Activated CD4-positive, alpha-beta T cell treated with anti-CD3 and anti-CD28 coated beads for 36 hours (primary cell): ENCODE measurements at places on chromosomes 3 and 15.
A peak's percentile ranks its signal among the peaks of the same experiment; 100 is the strongest.

DNA sequence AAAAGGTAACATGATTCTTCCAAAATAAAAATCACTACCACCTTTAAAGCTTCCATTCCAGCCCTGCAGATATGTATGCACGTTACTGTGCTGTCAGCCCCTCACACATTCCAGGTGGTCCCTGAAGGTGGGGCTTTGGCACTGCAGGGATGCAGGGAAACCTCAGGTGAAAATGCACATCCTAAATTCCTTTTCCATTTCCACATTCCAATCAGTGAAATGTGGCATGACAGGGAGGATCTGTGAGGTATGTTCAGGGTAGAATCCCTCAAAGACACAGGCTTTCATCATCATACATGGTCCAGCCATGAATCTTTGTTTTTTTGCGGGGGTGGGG, 45.3 kb downstream of the CCR4 start:
- DNase-seq: no peak

GRCh38 chr3:107846279-107846852, 244.5 kb downstream of the CD47 start:
- DNase-seq: peak; percentile 70

GRCh38 chr15:95656595-95656994, 673.9 kb upstream of the NR2F2 start:
- no peak for DNase-seq

GRCh38 chr3:65676580-65676979, 362.1 kb downstream of the MAGI1 start:
- DNase-seq: no peak

DNA sequence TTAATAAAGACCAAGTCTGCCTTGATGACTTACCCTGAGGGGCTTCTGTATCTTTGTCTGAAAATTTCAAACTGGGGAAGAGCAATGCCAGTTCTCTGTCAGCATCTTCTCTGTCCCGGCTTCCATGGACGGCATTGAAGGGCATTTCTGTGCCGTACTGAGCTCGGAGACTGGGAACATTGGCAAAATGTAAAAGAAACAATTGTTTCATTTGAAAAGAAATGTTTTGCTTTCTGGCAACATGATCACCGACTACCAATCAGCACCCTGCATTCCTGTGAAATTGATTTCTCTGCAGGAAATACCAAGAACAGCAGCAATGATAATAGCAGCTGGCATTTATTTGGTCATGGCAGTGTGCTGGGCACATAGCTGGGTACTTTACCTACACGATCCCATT, 26.2 kb downstream of the NME9 start:
- no peak for DNase-seq

- DNase-seq: no peak
Observed at GRCh38 chr3:56366641-56367162, 101.6 kb downstream of the ERC2 start.

GRCh38 chr3:25727316-25727715, 55.9 kb downstream of the NGLY1 start:
- DNase-seq: no peak

DNA sequence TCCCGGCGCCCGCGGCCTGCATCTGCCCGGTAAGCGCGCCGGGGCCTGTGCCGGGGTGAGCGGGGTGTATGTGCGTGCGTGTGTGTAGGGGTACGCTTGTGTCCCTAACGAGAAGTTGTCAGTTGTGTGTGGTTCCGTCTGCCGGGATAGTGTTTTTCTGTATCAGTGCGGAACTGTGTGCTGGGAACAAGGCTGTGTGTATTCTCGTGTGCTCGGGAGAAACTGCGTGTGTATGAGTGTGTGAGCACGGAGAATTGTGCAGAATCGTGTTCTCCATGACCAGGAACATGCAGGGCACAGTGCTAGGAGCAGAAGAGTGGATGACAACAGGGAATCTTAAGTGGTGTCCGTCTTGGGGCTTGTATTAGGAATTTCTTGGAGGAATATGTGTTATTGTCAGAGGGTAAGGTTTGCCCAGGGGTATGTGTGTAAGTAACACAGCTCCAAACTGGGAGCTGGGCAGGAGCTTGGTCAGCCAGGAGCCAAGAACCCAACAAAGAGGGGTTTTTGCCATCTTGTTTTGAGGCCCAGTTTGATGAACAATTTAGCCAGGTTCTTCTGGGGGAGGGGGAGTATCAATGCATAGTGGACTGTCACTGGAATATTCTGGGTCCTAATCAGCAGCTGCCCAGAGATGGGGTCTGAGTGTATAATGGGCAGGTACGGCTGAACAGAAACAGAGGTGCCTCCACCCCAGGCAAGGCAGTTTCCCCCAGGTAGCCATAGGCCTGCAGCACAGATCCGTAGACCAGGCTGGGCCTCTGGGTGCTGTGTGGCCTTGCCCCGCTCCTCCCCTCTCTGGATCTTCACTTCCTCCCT, 2.1 kb downstream of the ISL2 start:
- no peak for DNase-seq

- DNase-seq: peak; percentile 47
Observed at GRCh38 chr3:127754411-127755304, 67.7 kb downstream of the MGLL start.

GRCh38 chr15:63971427-63971805, 74.9 kb downstream of the DAPK2 start:
- DNase-seq: peak; percentile 78

GRCh38 chr3:53134631-53135232, 4.5 kb upstream of the RFT1 start:
- peak; percentile 83 for DNase-seq

DNA sequence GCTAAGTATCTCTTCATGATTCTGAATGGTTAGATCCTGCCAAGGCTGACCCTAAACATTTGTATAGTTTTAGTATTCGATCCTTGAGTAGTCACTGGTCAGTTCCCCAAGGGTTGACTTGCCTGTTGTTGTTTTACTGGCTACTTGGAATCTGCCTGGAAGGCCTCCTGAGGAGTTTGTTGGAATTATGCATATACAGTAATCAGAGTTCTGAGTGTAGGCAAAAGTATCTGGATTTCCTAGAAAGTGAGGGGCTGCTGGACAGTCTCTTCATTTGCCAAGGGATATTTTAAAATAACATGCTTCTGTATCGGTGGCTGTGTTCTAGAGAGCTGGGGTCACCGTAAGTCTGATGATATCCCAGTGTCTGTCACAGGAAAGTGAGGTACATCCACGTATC, 333.2 kb upstream of the C2CD4B start:
- no peak for DNase-seq

DNA sequence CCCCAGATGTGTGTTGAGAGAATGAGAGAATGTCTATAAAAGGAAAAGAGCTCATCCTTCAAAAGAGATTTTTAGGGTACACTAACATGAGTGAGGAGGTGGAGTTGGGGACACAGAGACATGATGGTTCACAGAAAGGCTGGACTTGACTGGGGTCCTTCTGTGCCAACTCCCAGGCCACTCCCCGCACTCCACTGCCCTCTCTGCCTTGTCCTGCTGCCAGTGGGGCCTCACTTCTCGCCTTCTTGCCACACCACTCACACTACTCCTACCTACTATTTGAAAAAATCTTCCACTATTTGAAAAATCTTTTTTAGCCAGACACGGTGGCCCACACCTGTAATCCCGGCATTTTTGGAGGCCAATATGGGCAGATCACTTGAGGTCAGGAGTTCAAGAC, 298.1 kb downstream of the EPHB1 start:
- DNase-seq: no peak

DNA sequence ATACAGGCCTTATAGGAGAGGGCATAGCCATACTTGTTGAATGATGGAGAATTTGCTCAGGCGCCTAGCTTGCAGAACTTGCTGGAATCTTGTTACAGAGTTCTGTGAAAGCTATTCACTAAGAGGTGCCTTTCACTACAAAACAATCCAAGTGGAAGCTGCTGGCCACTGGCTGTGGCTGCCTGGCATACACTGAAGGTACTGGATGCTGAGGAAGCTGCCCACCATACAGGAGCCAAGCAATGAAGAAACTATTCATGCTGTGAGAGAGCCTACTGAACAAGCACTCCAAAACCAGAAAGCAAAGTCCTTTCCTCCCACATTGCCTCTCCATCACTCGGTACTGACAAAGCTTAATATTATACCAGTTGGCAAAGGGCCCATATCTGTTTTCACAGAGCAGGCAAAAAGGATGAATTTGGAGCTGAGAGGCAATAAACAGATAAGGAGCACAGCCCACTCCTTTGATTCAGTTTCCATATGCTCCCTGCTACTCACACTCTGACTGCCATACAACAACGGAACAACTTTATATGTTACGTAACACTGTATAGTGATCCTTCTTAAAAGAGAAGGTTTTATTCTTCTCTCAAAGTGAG, 192.6 kb upstream of the ALCAM start:
- DNase-seq: no peak

GRCh38 chr3:79255702-79256101, 512.1 kb downstream of the ROBO1 start:
- no peak for DNase-seq

DNA sequence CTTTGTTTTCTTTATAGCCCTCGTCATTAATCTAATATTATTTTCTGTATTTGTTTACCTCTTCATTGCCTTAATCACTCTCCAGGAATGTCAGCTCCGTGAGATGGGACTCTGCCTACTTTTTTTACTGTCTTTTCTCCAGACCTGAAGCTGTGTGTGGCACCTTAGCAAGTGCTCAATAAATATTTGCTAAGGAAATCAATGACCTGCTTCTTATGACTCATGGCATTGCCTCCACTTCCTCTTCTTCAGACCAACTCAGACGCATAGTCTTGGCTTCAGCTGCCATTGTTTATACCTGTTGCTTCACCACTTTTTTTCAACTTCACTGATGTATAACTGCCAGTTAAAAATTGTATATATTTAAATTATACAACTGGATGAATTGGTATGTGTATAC, 218.5 kb upstream of the CMC1 start:
- DNase-seq: no peak

- no peak for DNase-seq
Observed at GRCh38 chr3:66001626-66002025, 37.1 kb downstream of the MAGI1 start.

GRCh38 chr3:14552717-14553116, 12.6 kb upstream of the GRIP2 start:
- DNase-seq: no peak
